ENCODE measurements at places on chromosomes 4 and X. TPM values are rescaled to one million over a fixed set of nuclear protein-coding genes. Genes with fewer than 3 reads are reported as not detected.

Gene SMIM31
- total RNA-seq = not detected

Gene AMER1
- 3.3 TPM for total RNA-seq

Gene SUPT20HL1
- total RNA-seq = not detected

Gene ADH6
- total RNA-seq = not detected

Gene SPANXA2
- not detected for total RNA-seq

Gene SPANXN3
- not detected for total RNA-seq

Gene RPL36A
- 1,477 TPM for total RNA-seq

Gene CLDN22
- not detected for total RNA-seq

Gene HS6ST2
- total RNA-seq = 0.22 TPM

Gene EGF
- total RNA-seq = not detected

Gene GSX2
- not detected for total RNA-seq

Gene GPR143
- total RNA-seq = not detected

All from subcutaneous adipose tissue (tissue), 4 donors.